NCI-H226 (cell line): ENCODE measurements at places on chromosomes 11 and 22.

- no peak for DNase-seq
Observed at GRCh38 chr22:31128156-31128555, 5.4 kb downstream of the INPP5J start.

DNA sequence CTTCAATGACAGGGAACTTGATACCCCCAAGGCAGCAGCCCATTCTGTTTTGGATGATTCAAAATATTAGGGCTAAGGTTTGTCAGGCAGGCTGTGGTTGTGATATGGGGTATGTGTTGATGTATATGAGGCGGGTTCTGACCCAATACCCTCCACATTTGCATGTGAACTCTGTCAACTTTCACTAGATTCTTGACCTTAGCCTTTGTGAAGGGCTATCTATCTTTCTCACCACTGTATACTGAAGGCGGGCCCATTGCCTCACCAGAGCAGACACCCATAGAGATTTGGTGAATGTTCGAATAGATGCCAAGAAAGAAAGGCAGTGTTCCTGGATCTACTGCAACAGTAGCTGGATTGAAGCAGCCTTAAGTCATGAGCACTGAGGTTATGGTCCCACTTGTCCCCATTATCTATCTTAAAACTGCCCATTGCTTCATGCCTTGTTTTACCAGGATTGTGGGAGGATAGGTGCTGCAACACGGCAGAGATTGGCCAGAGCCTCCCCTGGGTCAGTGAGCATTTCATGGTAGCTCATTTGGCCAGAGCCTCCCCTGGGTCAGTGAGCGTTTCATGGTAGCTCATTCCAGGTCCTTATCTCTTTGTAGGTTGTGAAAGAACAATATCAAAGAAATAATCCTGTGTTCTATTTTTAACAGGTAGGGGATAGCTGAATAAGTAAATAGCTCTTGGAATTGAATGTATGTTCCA, 399.6 kb downstream of the TMEM135 start:
- DNase-seq = peak; percentile 90

GRCh38 chr11:35347921-35348331, 71.4 kb downstream of the SLC1A2 start:
- DNase-seq = no peak

- DNase-seq = no peak
Observed at GRCh38 chr22:46848197-46848596, 85.7 kb downstream of the TBC1D22A start.

- no peak for DNase-seq
Observed at GRCh38 chr11:17767301-17767885, 32.8 kb downstream of the KCNC1 start.

DNA sequence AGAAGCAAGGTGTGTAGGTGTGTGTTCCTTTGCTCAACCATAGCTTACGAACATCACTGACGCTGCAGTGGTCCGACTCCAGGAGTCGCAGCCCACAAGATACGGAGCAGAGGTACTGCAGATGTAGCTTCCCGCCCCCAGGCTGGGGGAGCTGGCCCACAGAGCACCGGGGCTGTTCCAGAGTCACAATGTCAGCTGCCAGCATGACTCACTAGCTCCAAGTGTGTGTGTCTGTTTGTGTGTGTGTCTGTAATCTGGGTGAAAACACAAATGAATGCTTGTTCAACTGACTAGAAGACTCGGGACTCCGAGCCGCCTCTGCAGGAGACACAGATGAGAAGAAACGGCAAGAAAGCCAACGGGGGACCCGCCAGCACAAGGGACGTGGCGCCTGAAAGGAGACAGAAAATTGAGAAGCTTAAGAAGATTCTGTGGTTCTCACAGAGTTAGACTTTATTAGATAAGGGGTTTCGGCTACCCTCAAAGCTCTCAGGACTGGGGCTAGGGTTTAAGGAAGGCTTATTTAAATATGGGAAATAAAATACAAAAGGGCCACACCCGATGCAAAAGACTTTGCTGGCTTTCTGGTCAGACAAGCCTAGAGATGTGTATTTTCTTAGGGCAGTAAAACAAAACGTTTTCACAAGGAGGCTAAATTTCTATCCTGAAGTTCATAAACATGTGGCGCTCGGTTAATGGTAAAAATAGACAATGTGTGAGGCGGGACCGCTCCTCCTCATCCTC, 10.7 kb downstream of the VSIG10L2 start:
- no peak for DNase-seq

DNA sequence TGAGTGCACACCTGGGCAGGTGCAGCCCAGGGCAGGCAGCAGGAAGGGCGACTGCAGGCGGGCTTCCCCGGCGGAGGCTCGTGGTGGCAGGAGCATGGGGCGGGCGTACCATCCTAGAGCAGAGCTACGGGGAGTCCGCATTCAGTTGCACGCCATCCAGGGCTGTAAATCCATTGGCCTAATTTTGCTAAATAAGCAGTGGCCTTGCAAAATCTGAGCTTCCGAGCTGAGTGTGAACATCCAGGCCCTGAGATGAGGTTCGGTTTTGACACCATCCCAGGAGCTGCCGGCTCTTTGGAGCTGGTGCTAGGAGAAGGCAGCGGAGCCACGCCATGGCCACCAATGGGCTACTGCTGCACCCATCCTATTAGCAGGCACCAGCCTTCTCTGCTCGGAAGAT, 664.8 kb downstream of the BRD1 start:
- DNase-seq = no peak

GRCh38 chr11:11973361-11973800, 35.0 kb downstream of the DKK3 start:
- DNase-seq = no peak

GRCh38 chr11:45089676-45090499, 56.6 kb upstream of the PRDM11 start:
- DNase-seq = peak; percentile 65

- no peak for DNase-seq
Observed at GRCh38 chr11:15144347-15144746, 29.6 kb downstream of the INSC start.

DNA sequence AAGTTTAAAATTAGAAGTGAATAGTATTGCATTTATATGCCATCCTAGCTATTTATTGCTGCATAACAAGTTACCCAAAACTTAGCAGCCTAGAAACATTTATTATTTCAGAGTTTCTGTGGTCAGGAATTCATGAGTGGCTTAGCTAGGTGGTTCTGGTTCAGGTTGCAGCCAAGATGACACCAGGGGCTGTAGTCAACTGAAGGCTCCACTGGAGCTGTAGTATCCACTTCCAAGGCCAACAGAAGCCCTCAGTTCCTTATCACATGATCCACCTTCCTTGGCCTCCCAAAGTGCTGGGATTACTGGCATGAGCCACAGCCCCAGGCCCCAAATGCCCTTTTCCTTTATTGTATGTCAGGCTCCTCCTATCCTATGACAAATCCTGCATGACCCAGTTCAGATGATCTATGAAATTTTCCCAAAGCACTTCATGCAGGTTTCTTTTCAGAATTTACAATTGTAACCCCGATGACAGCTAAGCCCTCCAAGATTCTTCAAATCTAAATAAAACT, 6.1 kb upstream of the ALG8 start:
- no peak for DNase-seq

- DNase-seq = peak; percentile 82
Observed at GRCh38 chr11:86193297-86194095, 51.1 kb upstream of the EED start.

DNA sequence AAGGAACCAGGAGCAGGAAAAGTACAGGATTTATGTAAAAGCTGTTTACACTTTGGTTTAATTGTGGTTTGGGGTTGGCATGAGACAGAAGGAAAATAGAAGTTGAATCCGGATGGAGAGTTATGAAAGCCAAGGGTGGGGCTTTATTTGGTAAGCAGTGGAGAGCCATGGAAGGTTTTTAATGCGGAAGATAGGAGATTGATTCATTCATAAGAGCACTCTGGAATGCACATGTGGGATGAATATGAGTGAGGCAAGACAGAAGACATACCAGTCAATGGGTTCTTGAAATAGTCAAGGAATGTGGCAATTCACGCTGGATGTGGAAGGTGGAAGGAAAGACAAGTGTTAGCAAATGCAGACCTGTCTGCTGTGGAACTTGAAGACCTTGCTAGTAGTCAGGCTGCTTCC, 9.3 kb upstream of the GLB1L3 start:
- peak; percentile 81 for DNase-seq

- no peak for DNase-seq
Observed at GRCh38 chr11:78907636-78908035, 333.0 kb upstream of the NARS2 start.

DNA sequence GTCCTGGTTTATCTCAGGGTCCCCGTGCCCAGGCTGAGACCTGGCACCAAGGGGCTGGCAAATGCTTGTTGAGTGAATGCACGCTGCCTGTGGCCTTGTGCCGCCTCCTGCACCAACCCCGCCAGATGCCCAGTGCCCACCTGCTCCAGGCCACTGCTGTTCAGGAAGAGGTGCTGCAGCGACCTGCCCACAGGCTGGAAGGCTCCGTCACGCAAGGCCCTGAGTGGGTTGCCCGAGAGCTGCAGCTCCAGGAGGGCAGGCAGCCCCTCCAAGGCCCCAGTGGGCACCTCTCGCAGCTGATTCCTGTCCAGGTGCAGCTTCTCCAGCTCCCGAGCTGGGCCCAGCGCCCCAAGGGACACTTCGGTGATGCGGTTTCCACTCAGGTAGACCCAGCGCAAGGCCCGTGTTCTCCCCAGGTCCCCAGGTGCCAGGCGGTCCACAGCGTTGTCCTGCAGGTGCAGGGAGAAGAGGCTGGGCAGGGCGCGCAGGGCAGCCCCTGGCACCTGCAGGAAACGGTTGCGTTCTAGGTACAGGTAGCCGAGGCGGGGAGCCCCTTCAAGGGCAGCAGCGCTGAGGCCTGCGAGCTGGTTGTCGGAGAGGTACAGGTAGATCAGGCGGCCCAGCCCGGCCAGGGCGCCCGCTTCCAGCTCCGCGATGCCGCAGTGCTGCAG, 3.6 kb downstream of the CHADL start:
- DNase-seq = no peak

- DNase-seq = no peak
Observed at GRCh38 chr11:83639995-83640758, 354.0 kb upstream of the CCDC90B start.

DNA sequence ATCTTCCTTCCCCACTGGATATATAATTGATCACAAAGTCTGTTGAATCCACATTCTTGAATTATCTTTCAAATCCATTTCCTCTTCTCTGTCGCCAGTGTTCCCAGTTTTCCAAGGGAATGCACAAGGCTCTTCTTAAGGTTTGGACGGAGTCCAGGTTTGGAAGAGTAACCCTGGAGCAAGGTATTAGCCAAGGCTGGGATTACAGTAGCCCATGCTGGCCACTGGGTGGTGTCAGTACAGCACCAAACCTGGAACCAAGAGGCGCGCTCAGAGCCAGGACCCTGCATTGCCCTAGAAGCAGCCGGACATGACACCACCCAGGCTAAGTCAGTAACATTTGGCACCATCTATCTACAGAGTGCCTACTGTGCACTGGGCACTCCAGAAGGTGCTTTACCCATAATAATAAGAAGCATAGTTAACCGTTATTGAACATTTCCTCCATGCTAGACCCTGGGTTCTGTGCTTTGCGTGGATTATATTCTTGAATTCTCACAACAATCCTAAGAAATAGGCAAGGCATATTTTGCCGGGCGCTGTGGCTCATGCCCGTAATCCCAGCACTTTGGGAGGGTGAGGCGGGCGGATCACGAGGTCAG, 48.0 kb upstream of the CLPB start:
- peak; percentile 78 for DNase-seq

DNA sequence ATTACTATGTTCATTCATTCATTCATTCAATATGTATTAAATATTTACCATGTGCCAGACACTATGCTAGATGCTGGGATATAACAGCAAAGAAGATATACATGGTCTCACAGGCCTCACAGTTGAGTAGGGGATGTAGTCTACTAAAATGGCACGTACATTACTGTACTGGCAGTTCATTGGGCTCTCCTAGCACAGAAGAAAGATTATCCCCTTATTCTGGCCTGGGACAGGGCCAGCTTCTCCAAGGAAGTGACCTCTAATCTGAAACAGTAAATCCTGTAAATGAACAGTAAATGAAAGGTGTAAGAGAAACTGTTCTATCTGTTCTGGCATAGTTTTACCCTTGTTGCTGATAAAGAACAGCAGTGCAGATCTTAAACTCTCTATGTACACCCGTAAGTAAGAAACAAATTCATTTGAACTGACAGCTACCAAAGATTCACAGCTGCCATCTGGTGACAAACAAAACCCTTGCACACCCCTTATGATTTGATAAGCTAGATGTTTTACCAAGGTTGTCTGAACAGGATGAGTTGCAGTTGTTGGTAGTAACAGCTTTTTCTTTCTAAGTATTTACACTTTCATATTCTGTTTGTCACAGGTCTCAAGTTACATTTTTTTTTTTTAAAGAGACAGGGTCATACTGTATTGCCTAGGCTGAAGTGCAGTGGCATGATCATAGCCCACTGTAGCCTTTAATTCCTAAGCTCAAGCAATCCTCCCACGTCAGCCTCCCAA, 263.1 kb downstream of the TMEM135 start:
- DNase-seq = no peak

GRCh38 chr11:2580571-2581001, 119.2 kb downstream of the KCNQ1OT1 start:
- no peak for DNase-seq

DNA sequence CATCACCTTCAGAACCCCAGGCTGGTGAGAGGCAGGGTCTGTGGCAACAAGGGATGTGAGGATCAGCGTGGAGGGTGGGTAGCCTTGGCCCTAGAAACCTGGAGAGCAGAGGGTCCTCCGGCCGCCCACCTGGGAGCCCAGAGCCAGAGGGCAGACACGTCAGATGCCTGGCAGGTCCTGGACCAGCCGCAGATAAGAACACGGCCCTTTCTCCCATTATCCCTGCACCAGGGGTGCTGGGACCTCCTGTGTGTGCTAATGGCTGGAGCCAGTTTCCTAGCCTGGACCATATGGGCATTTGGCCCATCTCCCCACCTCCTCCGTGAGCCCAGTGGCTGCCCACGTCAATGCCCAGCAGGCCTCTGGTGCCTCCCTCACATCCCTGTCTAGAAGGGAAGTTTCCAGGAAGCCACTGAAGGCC, 88.4 kb downstream of the MORC2 start:
- no peak for DNase-seq

- DNase-seq = no peak
Observed at GRCh38 chr22:26957897-26958296, 300.5 kb downstream of the MIAT start.

DNA sequence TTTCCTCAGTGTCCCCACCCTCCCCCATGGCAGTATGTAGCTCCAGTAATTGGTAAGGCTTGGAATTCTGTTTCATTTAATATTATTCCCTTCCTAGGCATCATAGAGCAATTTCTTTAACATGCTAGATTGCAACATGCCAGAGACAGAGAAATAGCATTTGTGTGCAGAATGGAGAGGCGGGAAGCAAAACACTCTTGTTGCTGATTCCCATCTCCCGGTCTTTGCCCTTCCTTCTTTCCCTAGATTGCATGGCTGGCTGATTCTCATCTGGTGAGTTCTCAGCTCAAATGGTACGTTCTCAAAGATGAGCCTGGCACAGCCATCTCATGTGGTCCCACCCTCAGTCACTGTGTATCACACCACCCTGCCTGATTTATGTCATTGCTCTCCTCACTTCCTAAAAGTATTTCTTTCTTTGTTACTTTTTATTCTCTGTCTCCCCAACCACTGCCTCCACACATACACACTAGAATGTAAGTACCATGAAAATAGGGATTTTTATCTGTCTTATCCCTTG, 66.9 kb downstream of the ARFGAP2 start:
- no peak for DNase-seq

- no peak for DNase-seq
Observed at GRCh38 chr22:29727131-29727523, 7.3 kb downstream of the CABP7 start.
